ENCODE measurements at places on chromosomes 13 and 19.

DNA sequence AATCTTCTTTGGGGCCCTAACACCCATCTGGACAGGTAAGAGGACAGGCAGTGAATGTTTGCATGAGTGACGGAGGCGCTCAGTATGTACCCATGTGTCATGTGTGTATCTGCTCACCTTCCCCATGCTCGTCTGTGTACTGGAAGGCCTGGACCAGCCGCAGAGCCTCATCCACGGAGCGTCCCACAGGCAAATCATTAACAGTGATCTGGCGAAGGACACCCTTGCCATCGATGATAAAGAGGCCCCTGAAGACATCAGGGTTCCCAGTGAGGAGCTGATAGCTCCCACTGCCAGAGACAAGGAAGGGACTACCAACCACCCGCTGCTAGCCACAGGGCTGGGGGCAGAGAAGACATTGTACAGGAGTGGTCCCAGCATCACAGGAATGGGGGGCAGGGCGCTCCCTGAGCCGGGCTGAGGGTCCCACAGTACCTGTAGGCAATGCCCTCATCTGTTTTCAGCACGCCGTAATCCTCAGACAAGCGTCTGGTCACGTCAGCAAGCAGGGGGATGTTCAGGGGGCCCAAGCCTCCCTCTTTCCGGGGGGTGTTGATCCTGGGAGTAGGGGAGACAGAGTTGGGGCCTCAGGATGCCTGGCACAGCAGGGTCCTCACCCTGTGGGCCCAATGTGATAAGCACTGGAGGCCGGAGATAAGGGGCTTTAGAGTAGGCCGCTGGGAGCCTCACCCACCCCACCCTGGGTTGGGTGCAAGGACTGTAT, 1.7 kb downstream of the PRDX2 start:
- DNase-seq = no peak

- peak; percentile 49 for DNase-seq
Observed at GRCh38 chr13:73399347-73400216, 340.8 kb downstream of the KLF5 start.

GRCh38 chr13:109655206-109655600, 131.2 kb downstream of the IRS2 start:
- no peak for DNase-seq

- DNase-seq = no peak
Observed at GRCh38 chr13:67299072-67299635, 69.0 kb upstream of the PCDH9 start.

- DNase-seq = no peak
Observed at GRCh38 chr13:32988608-32989289, 27.5 kb upstream of the KL start.

- peak; percentile 25 for DNase-seq
Observed at GRCh38 chr13:46552889-46553520, at the start of gene LRCH1. TSS of gene LRCH1 (plus strand) at chr13:46553170. CDS start at chr13:46553397, 227 bp downstream.

DNA sequence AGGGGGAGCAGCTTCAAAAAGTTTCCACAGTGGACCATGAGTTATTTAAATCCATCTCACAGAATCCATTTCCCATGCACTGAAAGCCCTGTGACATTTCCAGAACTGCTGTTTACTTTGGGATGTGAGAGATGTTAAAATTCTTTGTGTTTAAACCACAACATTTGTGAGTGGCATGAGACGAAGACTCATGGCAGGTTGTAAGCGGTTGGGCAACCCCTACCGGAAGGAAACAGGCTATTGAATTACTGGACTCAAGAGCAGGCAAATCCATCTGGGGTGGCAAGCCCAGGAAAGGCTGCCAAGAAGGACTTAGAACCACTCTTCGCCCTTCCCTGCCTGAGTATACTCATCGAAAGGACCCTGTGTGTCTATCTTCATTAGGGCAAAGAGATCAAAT, 22.3 kb upstream of the CLDN10 start:
- no peak for DNase-seq

DNA sequence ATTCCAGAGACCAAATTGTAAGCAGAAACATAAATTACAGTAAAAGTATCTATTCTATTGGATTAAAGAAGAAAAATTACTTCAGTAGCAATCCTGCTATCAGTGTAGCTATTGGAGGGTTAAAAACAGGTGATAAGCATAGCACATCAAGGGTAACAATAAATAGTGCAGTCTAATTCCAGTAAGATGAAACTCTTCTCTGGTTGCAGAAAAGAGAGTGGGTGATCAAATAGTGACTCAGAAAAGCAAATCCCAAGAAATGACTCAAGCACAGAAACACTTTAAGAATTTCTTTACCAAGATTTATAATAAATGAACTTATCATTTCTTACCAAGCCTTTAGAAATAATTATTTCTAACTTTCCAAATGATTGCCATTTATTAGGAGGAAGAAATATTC, 135.7 kb downstream of the LMO7 start:
- no peak for DNase-seq

DNA sequence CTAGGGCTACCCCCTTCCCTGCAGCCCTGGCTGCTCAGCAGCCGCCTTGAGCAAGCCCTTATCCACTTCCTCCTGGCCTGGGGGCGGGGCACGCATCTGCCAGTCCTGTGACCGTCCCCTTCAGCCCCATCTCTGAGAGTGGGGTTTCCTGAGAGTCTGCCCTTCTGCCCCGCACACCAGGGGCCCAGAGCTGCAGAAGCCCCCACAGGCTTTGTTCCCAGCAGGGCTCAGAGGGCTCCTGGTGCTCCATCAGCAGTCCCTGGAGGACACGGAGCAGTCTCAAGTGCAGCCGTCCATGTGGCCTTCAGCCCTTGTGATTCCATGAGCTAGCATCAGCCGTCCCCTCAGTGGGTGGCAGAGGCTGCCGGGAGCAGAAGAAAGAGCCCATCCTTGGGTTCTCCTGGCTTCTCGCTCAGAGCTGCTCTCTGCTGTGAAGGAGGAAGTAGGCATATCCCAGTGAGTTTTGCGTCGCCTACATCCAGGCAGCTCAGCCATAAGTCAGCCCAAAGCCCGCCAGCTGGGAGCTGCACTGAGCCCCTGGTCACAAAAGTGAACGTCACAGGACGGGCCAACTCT, 16.3 kb downstream of the MYO9B start:
- DNase-seq = no peak

DNA sequence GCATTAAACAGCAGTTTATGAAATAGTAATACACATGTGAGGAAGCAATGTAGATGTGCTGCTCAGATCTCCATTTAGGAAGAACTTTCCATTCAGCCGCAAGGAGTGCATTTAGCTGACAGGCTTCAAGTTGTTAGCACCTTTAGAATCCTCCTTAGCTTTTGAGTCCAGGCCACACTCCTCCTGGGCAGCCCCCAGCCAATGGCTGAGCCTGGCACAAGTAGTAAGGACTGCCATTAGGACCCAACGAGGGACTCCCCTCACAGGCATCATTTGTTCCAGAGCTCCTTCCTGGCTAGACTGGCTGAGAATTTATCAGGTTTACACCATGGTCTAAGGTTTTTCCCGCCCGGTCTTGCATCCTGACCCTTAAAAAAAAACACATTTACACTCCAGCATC, 201.4 kb downstream of the DIAPH3 start:
- no peak for DNase-seq

- DNase-seq = no peak
Observed at GRCh38 chr19:44600466-44600865, 12.9 kb upstream of the IGSF23 start.

DNA sequence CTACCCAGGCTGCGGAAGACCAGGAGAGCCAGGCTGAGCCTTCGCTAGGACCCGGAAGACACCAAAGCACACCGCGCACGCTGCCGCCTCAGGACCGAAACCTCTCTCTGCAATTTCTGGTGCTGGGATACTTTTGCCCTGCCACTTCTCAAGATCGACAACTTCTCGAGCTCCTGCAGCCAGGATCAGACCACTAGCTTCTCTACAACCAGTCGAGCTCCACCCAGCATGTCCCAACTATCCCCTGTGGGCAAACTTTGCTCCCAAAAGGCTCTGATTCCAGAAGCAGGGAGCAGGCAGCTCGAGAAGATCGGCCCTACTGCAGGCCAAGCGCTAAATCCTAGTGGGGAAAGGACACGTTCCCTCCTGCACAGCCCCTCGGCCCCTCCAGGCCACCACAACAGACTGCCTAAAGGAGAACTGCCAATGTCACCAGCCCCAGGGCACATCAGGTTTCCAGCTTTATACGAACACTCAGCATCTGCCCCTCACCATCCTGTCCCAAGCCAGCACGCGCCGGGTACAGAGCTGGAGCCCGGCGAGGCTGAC, 979 bp downstream of the AKAP8 start:
- no peak for DNase-seq

GRCh38 chr13:20303636-20304035, 71.5 kb upstream of the GJB6 start:
- no peak for DNase-seq

DNA sequence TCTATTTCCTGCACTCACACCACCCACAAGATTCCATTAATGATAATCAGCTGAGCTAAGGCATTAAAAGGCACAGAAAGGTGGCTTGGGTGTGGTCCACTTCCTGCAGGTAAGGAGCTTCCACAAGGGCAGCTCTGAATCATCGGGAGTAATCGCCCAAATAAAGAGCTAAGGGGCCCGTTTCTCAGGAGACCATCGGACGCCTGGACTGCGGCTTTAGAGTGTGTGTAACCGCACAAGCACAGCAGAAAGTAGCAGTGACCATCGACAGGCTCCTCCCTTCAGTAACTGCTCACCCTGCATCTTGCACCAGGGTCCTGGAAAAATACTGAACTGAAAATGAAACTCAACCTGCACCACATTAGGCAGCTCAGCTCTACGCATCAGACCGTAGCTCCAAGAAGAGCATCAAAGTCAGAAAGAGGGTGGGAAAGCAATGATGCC, 6.0 kb downstream of the STK24 start:
- no peak for DNase-seq

GRCh38 chr19:4186087-4186993, 3.9 kb downstream of the ANKRD24 start:
- no peak for DNase-seq

- DNase-seq = no peak
Observed at GRCh38 chr19:1512671-1513498, at the start of gene ADAMTSL5. TSS of gene ADAMTSL5 (minus strand) at chr19:1513019. CDS start at chr19:1510943, 2,076 bp downstream.
